ENCODE measurements at places on chromosomes 3 and 15. TPM values are rescaled to one million over a fixed set of nuclear protein-coding genes. Genes with fewer than 3 reads are reported as not detected.

The PPP1R14D gene
- not detected for total RNA-seq

DNA sequence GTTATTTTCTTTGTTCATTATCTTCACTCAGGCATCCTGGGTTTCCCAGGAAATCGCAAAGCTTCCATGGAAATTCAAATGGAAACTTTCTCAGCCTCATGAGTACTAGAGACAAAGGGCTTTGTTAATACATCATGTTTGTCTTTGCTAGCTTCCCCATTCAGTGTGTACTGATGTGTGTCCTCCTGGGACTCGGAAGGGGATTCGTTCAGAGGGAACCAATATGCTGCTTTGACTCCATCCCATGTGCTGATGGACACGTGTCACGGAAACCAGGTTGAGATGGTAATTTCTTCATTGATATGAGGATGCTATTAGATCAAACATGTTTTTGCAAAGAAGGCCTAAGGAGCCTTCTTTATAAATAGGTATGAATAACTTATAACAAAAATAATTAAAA is 87.0 kb upstream of the KCNAB1 start:
- no peak for DNase-seq

- DNase-seq: no peak
These were observed 232.5 kb downstream of the UACA start for GRCh38 chr15:70530906-70531305.

DNA sequence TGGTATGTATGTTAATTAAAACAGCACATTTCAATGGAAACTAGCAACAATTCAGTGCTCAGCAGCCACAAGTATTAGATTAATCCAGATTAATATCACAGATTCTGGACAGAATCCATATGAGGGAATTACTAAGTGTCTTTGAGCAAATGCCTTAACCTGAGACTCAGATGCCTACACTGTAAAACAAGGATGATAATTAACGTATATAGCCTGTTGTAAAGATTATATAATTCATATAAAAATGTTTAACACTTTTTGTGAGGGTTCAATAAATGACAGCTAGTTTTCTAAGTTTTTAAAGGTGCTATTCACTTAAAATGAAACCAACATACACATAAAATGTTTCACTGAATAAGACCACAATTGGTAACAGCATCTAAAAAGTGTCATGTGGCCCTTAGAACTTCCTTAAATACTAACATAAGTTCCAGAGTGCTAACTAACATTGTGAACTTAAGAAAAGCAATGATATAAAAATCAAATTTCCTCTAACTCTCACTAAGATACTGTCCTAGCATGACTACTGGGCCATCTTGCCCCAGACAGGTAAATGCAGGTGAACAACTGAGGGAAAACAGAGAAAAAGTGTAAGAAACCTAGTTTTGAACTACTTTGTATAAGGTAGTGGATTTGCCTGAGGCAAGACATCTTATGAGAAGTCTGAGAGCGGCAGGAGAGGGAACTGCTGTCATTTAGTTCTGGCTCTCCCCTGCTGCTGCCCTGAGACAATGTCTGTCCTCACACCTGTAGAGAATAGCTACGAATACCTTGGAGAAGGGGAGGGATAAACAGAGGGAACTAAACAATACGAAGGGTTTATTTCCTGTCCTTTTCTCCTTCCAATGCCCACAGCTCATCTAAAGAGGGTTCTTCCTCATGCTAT is 151.3 kb downstream of the ADAM10 start:
- no peak for DNase-seq

The HESX1 gene
- total RNA-seq: not detected

DNA sequence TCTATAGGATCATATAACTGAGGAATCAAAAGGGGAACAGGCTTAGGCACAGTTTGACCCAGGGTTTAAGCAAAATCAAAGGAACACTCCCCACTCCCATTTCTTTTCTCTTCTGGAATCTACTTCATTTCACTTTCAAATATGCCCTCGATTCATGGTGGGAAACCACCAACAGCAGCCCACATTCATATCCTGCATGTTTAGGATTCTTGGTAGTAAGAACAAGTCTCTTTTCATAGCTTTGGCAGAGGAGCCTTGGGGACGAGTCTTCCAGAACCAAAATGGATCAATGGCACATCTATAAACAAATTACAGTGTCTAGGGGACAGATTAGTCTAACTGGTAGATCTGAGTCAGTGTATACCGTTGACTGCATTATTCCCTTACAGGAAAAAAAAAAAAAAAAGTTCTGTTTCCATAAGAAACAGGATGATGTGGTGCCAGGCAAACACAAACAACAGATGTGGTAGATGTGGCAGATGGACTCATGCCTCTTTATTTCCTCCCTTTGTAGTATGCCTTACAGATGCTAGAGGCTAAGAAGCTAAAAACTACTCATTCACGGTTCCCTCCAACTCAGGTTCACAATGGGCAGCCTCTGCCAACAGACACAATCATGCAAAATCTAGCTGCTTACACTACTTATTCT is 578.3 kb upstream of the ADAMTS9 start:
- DNase-seq: peak; percentile 14

The ARGFX gene
- not detected for total RNA-seq

GRCh38 chr3:130341882-130342281 is 3.6 kb upstream of the COL6A5 start:
- no peak for DNase-seq

The CACNA2D3 gene
- total RNA-seq: 3.2 TPM

DNA sequence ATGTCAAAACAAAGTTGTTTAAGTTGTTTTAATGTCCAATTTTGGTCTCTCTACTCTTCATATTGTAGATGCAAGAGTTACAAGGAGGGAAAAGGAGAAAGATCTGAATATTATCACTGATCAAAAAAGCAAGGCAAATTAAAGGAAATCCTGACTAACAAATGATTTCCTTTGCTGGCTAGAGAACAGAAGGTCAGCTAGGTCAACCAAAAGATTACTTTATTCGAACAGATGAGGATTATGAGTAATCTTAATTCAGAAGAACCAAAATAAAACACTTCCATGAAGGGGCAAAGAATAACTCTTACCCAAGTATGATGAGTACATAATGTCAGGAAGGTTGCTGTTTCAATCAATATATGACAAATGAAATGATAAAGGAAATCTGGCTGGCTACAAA is 33.8 kb downstream of the CPNE4 start:
- DNase-seq: no peak

- DNase-seq: no peak
These were observed 27.4 kb downstream of the GORASP1 start for GRCh38 chr3:39080026-39080425.

DNA sequence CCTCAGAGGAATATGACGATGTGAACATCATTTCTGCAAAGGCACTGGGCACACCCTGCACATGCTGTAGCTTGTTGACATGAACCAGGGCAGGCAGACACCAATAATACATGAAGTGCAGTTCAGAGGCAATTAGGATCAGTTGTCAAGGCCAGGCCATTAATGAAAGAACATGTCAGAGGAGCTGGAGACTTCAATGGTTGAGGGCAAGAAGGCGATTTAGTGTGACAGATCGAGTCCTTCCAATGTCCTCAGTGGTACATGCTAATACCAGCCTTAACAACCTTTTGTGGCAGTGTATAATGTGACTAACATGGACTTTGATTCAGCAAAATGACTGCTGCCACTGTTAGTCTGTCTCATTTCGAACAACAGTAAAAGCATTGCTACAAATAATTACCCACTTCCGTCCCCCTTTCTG is 205.2 kb upstream of the NANOGP8 start:
- DNase-seq: no peak

The TFRC gene
- 144 TPM for total RNA-seq

The FMN1 gene
- total RNA-seq: 4.0 TPM

DNA sequence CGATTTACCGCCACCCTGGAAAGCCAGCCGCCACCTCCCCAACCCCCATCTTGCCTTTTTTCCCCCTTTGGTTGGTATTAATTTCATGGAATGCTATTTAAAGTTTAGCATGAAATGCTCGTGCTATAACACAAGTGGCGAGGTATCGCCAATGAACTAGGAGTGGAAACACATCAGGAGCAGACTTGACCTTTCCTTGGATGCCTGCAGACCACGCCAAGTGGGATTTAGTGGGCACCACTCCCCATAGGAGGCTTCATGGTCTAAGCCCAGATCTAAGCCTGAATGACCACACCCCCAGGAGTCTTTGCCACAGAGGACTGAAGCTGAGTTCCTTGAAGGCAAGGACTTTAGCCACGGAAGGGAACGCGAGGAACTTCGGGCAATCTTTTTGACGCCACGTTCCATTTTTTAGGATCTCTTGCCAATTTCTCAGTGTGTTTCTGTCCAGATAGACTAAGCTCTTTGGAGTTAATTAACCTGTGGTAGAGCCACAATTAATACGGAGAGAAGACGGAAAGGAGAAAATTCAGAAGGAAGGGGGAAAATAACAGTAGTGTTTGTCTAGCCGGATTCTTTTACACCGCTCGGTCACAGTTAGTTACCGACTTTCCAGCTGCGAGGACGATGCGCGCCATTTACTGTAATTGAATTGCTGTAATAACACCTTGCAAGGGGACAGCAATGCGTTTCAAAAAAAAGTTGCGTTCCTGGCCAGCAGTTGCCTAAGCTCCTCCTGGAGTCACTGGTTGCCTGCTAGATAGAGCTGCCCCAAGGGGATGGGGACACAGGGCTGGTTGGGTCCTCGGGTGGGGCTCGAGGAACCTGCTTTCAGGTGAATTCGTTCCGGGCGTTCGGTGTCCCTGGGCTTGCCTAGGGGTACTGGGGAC is 37.1 kb downstream of the NR2F2 start:
- no peak for DNase-seq

The NOX5 gene
- total RNA-seq: not detected

The PRICKLE2 gene
- 56.1 TPM for total RNA-seq

GRCh38 chr3:187019542-187020072 is 89.3 kb downstream of the ST6GAL1 start:
- DNase-seq: no peak

The RASGRF1 gene
- total RNA-seq: not detected

DNA sequence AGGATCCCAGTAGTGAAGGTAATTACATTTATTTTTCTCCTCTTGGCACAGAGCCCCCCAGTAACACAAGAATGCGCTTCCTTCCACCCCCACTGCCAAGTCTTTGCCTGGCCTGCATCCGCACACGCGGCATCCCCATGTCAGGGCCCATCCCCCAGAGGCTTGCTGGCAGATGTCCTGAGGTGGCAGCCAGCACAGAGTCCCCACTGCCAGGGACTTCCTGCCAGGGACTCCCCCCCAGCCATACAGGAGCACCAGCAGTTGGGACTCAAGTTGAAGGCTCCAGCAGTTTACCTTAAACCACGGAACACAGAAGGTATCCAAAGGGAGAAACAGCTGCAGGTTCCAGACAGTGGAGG is 41.0 kb downstream of the MEGF11 start:
- DNase-seq: no peak

DNA sequence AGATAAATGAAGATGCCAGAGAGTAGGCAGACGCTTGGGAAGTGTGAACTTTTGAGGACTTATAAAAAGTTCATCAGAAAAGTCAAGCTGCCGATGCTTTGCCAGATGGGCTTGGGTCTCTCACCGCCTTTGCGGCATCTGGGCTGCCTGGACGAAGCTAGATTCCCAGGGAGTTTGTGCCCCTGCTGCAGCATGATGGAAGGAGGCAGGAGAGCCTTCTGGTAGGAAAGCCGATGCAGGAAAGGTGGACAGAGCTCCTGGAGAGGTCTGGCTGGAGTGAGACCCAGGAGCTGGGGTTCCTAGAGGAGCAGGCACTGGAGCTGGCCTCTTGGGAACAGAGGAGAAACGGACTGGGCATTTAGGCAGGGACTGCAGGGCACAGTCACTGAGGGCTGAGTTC is 51.9 kb upstream of the ATP2B2 start:
- no peak for DNase-seq

The C3orf49 gene
- total RNA-seq: not detected

- DNase-seq: peak; percentile 75
These were observed 20.4 kb downstream of the KPNA4 start for GRCh38 chr3:160544844-160545503.

GRCh38 chr3:65787340-65787739 is 251.4 kb downstream of the MAGI1 start:
- no peak for DNase-seq

The TTLL13 gene
- 0.10 TPM for total RNA-seq

DNA sequence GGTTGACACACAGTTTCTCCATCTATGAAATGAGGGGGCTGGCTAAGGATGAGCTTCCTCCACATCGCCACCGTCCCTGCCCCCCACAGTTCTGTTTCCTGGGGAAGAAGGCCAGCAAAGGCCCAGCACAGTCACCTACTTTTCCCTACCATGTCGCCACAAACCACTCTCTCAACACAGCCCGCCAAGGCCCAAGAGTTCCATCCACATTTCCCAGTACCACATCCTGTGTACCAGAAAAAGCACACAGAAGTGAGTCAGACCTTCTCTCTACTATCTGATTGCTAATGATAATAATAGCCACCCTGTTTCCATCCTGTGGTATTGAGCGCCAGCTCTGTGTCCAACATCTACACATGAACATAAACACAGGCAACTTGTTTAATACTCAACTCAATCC is 30.3 kb upstream of the C15orf39 start:
- DNase-seq: peak; percentile 63

DNA sequence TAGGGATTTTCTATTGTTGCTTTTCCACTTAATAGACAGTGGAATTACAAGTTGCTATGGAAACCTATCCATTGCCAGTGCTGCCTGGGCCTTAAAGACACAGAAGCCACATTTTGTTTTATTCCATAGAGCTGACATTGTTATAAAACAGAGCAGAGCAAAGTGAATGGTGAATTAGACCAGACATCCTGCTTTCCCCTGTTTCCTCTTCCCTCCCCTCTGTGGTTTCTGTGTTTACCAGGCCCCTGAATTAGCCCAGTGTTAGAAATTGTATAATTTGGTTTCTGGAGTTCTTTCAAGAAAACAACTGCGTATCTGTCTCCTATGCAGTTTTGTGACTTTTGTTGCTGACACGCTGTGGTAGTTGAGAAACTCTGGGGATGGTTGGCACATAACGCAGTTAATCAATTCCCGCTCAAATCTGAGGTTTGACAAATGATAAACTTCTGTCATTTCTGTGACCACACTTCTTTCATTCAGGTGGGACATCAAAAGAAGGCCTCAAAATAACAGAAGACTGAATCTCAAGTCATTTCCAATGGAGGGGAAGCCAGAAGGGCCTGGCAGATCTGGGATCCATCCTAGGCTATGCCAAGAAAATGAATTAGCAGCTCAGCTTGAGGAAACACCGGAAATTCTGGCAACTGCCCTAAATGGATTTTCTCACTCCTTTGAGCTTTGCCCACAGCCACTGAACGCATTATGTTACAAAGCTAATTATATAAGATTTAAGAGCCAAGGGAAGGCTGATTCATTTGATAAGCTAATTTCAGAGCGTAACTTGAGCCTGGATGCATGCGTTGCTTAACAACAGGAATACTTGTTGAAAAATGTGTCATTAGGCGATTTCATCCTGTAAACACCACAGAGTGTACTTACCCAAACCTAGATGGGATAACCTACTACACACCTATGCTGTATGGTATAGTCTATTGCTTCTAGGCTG is 46.9 kb downstream of the NR1D2 start:
- DNase-seq: peak; percentile 50

GRCh38 chr3:100709842-100710260 is 557 bp downstream of the TFG start:
- DNase-seq: no peak

- DNase-seq: peak; percentile 9
These were observed 858 bp downstream of the RBM5 start for GRCh38 chr3:50089609-50089945.

The PLA1A gene
- total RNA-seq: 5.1 TPM

- no peak for DNase-seq
These were observed 66.9 kb downstream of the TLE3 start for GRCh38 chr15:70030851-70031250.

The FILIP1L gene
- 111 TPM for total RNA-seq

GRCh38 chr3:116815831-116816588 is 106.4 kb downstream of the TUSC7 start:
- DNase-seq: peak; percentile 4
